C1 segment of cervical spinal cord (tissue), 14 donors: ENCODE measurements at places on chromosomes 3 and 15.

- DNase-seq, result no peak
These were observed 155.5 kb upstream of the SETMAR start for GRCh38 chr3:4147556-4148118.

- DNase-seq, result no peak
These were observed 404.0 kb upstream of the WNT5A start for GRCh38 chr3:55891106-55891505.

- no peak for DNase-seq
These were observed 128.4 kb downstream of the ASB7 start for GRCh38 chr15:100730655-100731266.

DNA sequence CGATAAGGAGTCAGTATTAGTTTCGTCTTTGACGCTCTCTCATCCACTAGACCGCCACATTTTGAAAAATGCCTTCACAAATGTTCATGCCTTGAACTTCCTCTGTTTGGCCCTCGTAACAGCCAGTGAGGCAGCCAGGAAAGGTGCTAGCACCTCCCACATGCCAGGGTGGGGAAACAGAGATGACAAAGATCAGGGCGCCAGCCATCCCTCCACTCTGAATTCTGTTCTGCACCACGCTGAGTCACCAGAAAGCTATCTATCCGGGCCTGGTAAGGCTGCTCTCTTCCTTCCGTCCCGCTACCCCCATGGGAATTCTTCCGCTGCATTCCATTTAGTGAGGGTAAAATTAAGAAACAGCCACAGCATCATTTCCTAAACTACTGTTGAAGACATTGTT is 31.3 kb upstream of the BCL2L10 start:
- DNase-seq, result no peak

DNA sequence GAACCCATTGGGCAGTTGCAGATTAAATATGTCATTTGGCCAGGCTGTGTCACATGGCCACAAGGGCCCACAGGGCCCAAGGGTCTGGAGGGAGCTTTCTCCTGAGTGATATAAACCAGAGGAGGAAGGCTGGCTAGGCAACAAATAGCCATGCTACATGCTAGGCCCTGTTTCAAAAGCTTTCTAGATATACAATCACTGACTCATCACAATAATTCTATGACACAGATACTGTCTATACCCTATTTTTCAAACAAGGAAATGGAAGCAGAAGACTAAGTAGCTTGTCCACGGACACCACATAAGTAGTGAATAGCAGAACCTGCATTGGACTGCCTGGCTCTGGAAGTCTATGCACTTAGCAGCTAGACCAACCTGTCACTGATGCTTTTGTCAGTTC is 625.4 kb downstream of the NTRK3 start:
- DNase-seq, result no peak

GRCh38 chr3:46892285-46893145 is 15.0 kb downstream of the PTH1R start:
- DNase-seq, result peak; percentile 45

- DNase-seq, result no peak
These were observed 14.0 kb upstream of the SSUH2 start for GRCh38 chr3:8658306-8659212.

GRCh38 chr3:100124201-100124761 is 10.0 kb upstream of the FILIP1L start:
- DNase-seq, result no peak

DNA sequence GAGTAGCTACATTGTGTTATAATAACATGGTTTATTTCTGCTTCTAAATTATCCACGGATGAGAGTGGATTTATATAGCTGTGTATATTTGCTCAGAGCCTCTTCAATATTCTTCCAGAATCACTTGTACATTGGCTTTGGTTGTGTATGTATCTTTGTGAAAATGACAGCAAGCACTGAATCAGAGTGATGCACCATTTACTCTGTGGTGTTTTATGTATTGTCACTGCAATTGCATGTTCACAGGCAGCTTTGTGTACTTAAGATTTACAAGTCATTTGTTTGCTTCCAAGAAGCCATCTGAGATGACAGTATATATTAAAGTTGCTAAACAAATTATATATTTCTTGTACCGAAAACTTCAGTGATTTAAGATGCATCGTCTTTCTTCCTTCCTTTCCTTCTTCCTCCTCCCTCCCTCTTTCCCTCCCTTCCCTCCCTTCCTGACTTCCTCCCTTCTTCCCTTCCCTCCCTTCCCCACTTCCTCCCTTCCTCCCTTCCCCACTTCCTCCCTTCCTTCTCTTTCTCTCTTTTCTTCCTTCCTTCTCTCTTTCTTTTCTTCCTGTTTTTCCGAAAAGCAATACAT is 362.3 kb upstream of the GOLIM4 start:
- DNase-seq, result no peak

- no peak for DNase-seq
These were observed 22.2 kb downstream of the UACA start for GRCh38 chr15:70741107-70741531.

- DNase-seq, result no peak
These were observed 405.5 kb upstream of the CNTN4 start for GRCh38 chr3:1693145-1693544.
